Stomach (tissue), 19 donors: ENCODE measurements at places on chromosomes 2 and 18. TPM values are rescaled to one million over a fixed set of nuclear protein-coding genes. Genes with fewer than 3 reads are reported as not detected.
A peak's percentile ranks its signal among the peaks of the same experiment; 100 is the strongest.

GRCh38 chr2:83196225-83196624 lies 1262.9 kb downstream of the SUCLG1 start:
- DNase-seq, result peak; percentile 57

Gene DNER
- 6.4 TPM for total RNA-seq

Gene CTLA4
- total RNA-seq, result not detected

- peak; percentile 50 for DNase-seq
Observed at GRCh38 chr2:8132351-8132831, 549.5 kb upstream of the ID2 start.

Gene NXPH2
- total RNA-seq, result not detected

- no peak for DNase-seq
Observed at GRCh38 chr2:230909841-230910545, 15.0 kb downstream of the GPR55 start.

DNA sequence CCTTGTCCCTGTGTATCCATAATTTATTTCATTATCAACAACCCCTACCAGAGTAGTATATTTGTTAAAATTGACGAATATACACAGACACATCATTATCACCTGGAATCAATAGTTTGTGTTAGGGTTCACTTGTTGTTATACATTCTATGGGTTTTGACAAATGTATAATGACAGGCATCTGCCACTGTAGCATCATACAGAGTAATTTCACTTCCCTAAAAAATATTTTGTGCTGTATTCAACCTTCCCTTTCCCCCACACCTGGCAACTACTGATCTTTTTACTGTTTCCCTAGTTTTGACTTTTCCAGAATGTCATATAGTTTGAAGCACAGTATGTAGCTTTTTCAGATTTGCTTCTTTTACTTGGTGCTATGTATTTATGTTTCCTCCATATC lies 132.0 kb downstream of the ZNF804A start:
- no peak for DNase-seq

- DNase-seq, result no peak
Observed at GRCh38 chr2:111116011-111116746, 4.5 kb upstream of the BCL2L11 start.

Gene VWA3B
- 4.0 TPM for total RNA-seq

DNA sequence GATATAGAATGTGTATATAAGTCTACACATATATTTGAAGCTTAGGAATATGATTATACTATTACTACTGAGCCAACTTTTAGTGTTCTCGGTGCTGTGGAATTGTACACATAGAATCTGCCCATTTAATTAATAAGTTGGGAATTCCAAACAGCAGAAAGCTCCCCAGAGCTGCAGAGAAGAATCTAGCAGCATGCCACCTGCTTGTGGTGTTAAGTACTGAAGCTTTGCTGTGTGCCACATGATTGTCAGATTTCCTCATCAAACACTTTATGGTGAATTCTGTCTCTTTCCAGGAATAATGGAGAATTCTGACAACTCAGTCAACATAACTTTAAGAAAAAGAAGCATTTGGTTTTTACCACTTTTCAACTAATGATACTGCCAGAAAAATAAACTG lies 117.8 kb downstream of the WDSUB1 start:
- DNase-seq, result no peak

GRCh38 chr2:33059471-33060156 lies 112.9 kb downstream of the LTBP1 start:
- no peak for DNase-seq

Gene FOXD4L1
- 0.58 TPM for total RNA-seq

DNA sequence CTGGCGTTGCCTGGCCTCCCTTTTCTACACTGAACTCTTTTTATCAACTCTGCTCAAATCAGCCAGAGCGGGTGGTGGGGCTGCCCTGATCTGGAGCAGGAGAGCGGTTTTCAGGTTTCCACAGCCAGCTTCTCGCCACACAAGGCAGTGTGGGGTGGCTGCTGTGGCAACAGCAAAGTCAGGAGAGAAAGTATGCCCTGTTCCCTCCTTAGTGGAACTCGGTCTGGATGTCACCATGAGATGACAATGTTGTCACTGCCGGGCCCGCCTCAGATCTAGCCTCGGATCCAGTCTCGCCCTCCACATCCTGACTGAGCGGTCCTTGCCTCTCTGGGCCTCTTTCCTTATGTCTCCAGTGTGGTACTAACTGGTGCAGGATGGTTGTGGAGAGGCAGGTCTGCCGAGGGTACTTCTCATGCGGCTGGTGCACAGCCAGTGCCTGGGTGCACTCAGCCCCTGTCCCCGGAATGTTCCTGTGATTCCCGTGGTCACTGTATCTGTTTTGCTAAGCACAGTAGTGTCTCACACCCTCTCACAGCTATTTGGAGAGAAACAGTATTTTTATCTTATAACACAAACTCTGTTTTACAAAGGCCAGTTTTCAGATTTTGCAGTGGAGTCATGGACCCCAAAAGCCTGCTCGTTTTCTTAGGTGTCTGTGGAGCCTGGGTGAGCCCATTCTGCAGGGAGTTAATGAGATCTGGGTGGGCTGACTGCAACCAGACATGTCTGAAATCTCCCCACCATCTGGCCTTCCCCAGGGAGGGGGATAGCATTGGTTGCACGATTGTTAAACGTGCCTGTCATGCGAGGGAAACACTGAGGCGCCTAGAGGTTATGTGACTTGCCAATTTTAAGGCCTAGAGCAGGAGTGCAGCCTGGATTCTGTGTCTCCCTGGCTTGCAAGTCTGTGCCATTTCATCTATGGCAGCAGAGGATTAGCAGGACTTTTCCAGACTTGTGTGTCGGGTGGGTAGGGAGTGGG lies 261.1 kb upstream of the AGAP1 start:
- no peak for DNase-seq

DNA sequence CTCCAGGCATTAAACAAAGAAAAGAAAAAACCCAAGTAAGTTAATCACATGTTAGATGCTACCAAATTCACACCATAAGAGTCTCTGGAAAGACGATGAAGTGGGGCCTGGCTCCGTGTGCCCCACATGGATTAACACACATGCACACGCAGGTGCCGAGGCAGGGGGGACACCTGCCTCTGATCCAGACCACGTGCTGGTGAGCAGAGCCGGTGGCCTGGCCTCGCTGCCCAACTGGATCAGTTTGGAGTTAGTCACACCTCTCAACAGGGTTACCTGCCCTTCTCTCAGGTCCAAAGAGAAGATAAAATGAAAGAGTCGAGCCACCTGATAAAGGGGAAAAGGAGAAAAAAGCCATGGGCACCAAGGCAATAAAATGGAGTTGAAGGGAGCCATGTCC lies 40.5 kb downstream of the MRPL35 start:
- DNase-seq, result no peak

Gene RIT2
- total RNA-seq, result not detected

GRCh38 chr2:200193791-200194190 lies 112.7 kb upstream of the SPATS2L start:
- DNase-seq, result no peak

DNA sequence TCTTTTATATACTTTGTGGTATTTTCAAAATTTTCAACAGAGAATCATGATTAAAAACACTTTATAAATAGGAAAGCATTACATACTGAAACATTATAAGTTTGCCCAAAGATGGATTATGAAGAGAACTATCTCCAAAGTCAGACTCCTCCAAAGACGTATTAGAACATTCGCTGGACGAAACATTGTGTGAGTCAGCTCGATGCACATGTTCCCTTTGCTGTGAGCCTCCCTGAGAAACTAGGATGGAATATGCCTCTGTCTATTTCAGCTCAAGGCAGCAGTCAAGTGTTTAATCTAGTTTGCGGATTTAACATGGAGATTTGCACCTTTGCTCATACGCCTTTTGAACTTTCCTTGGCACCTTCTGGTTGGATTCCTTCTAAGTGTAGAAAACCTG lies 92.2 kb upstream of the NCKAP5 start:
- DNase-seq, result no peak

GRCh38 chr18:79742076-79742475 lies 55.7 kb upstream of the KCNG2 start:
- DNase-seq, result no peak

DNA sequence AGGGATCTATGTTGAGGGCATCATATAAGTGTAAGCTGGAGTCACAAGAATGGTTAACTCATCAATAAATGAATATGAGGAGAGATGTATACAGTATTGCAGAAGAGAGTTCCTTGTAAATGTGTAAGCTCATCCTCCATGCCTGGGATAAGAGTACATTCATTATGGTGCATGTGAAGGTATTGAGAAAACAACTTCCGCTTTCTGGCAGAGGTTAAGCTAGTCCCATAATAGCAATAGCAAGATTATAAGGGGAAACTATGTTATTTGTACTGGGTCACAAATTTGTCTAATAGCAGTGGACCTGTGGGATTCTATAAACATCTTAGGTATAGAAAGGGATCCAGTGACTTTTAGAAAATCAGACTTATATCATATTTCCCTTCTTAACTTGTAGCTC lies 44.1 kb downstream of the SCN2A start:
- no peak for DNase-seq

DNA sequence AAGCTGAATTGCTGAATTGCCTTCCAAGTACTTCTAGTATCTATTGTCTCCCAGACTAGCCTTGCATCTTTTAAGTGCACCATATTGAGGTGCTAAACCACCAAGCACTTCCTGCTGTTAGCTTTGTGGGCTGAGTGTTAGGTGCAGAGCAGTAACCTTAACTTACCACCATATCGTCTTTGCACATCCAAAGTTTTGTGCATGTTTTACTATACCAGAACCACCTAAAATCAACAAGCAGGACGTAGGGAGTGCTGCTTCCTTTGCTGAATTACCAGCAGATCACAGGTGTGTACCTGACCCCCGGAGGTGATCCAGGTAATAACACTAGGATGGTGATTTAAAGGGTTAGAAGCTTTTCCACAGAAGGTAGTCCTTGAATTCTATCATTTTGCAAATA lies 359.9 kb upstream of the HNRNPA3 start:
- no peak for DNase-seq

Gene ERICH2
- not detected for total RNA-seq

DNA sequence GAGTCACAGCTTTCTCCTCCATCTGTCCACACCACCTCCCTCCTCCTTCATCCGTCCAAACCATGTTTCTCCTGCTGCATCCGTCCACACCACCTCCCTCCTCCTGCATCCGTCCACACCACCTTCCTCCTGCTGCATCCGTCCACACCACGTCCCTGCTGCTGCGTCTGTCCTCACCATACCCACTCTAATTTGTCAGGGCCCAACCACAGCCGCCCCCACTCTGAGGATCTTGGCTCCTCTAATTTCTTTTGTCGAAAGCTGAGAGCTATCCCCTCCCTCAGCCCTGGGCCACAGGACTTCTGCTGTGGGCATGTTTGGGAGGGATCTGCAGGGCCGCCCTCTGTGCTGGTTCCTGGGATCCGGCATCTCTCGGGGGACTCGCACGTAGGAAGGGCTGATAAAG lies 67.4 kb downstream of the TPO start:
- no peak for DNase-seq
